ENCODE measurements at places on chromosomes 16 and 17.

DNA sequence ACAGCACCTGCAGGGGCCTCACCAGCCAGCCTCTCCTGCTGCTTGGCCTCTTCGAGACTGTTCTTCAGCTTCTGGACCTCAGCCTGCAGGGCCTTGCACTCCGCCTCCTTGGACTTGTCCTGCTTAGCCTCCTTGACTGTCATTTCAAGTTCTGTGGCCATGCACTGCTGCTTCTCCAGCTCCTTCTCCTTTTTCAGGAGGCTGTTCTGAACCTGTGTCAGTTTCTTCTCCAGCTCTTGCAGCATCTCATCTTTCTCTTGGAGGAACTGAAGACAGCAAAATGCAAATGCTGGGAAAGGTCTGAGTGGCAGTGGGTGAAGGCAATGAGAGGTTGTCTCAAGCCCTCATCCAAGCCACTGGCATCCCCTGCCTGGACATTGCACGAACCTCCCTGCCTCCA is 39.1 kb downstream of the DHX38 start:
- DNase-seq, result no peak

DNA sequence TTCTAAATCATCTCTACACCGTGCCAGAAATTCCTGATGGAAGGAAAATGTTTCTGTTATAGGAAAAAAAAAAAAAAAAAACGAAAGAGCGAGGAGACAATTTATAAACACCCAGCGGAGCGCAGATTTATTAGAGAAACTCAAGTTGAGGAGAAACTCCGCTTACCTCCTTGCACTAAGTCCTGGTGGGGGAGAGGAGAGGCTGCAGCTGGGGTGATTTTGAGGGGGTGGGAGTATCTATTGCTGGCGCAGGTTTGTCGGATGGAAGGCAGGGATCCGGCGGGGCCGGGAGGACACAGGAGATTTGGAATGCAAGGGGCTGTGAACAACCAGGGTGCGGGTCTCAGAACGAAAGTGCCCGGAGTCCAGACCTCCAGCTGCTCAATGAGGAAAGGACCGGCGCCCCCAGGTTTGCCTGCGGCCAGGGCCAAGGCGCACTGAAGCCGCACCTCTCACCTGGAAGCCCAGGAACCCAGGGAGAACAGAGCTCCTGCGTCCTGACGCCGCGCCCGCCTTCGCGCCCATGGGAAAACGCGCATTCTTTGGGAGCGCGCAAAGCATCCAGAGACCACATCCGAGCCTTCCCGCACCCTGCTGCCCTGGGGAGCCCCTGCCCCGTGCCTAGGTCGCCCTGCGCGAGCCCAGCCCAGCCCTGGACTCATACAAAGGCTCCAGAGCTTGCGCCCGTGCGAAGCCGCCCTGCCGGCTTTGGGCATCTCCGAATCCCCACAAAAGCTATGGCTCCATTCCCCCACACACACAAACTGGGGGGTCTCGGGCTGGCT is 2.6 kb upstream of the HOXB8 start:
- DNase-seq, result no peak

- no peak for DNase-seq
Measured at GRCh38 chr17:40648384-40648968, 858 bp upstream of the SMARCE1 start.

DNA sequence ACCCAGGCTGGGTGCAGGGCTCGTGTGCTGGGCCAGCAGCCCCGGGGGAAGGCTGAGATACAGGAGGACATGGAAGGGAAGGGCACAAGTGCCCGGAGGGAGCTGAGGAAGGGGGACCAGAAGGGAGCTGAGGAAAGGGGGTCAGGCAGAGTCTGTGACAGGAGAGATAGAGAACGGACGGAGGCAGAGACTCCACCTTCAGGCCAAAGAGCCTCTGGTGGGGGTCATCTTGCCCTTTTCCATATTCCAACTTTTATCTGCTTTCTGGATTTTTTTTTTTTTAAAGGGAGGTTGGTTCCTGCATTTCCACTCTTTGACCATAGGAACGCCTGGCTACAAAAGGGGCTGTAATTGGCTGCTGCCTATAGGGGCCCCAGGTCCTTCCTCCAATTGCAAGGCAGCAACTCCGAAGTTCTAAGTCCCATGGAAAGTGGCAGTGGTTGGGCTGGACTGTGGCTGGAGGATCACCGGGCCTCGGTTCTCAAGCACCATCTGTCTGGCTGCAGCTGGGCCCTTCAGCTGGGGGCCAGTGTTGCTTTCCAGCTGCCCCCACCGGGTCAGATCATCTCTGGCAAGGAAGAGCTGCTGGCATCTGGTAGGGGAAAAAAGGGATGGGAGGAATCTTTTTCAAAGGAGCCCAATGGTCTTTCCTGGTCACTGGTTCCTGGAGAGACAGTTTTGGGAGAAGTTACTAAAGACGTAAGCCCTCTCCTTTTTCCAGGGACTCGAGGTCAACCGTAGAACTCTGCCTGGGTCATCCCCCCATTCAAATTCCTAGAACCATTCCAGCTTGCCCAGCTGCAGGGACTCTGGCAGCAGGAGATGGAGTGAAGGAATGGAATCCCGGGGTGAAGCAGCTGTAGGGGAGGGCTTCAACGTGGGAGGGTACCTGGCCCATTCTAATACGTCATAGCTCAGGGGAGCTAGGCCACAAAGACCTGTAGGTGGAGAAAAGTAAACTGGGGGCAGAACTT is 13.1 kb upstream of the MRPS23 start:
- DNase-seq, result no peak

DNA sequence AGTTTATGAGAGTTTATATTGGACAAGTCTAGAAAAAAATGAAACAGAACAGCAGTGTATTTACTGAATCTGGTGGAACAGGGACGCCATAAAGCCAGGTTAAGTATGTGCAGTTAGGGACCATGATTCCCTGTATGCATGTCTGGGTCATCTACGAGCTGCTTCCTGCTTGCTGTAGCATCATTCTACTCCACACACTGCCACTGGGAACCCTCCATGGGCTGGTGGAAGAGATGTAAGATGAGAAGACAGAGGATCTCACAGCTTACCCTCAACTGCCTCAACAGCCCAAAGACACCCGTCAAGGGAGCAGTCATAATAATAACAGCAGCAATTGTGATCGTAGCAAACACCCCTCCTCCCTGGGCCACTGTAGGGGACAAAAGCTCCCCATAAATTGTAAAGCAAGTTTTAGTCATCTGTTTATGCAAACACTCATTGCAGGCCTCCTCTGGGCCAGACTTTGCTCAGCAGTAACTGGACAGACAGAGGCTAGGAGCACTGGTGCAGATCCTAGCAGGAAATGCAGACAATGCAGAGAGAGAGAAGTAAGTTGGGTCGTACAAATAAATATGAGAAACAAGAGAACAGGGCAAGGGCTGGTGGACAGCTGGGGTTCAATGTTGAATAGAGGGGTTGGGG is 188.0 kb downstream of the SOX9 start:
- DNase-seq, result no peak

- no peak for DNase-seq
Measured at GRCh38 chr16:19666477-19666876, 51.5 kb downstream of the KNOP1 start.
